ENCODE measurements at places on chromosomes 2 and 18.

DNA sequence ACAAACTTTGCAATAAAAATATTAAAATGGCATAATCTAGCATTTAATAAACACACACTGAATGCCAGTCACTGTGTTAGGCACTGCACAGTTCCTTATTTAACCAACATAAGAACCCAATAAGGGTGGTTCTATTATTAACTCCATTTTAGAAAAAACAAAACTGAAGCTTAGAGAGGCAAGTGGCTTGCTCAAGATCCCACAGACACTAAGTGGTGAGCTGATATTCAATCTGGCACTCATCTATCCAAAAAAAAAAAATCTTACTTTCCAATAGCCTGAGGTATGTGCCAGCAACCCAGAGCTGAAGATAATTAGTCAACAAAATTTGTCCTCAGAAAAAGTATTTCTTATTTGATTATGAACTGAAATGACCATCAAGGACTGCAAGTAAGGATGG is 799 bp downstream of the CYTIP start:
- no peaks in the 10 kb centered on the region for H3K4me1 ChIP-seq
- peak overlapping the region; percentile 66 for H3K4me3 ChIP-seq
- DNase-seq, result no peak
- no peaks in the 10 kb centered on the region for H3K36me3 ChIP-seq
- H3K27ac ChIP-seq, result peak overlapping the region; percentile 56

- DNase-seq, result no peak
- no peaks in the 10 kb centered on the region for H3K4me1 ChIP-seq
- H3K27ac ChIP-seq, result no peak overlapping the region
- H3K27me3 ChIP-seq, result no peaks in the 10 kb centered on the region
Measured at GRCh38 chr18:57352761-57353136, 392 bp downstream of the ST8SIA3 start.

GRCh38 chr2:68764041-68764805 is 29.6 kb downstream of the ARHGAP25 start:
- H3K4me3 ChIP-seq, result peak overlapping the region; percentile 29
- H3K27me3 ChIP-seq, result no peaks in the 10 kb centered on the region
- H3K36me3 ChIP-seq, result no peaks in the 10 kb centered on the region

GRCh38 chr2:102657770-102658169 is 38.4 kb downstream of the SLC9A2 start:
- no peak overlapping the region for H3K27ac ChIP-seq
- no peaks in the 10 kb centered on the region for H3K4me1 ChIP-seq
- no peak overlapping the region for H3K4me3 ChIP-seq
- H3K27me3 ChIP-seq, result no peaks in the 10 kb centered on the region
- no peaks in the 10 kb centered on the region for H3K36me3 ChIP-seq
- DNase-seq, result no peak

GRCh38 chr2:46179037-46179621 is 118.1 kb upstream of the EPAS1 start:
- peak; percentile 29 for DNase-seq
- no peaks in the 10 kb centered on the region for H3K27me3 ChIP-seq
- no peak overlapping the region for H3K4me3 ChIP-seq
- peaks cover 12% of the 10 kb centered on the region for H3K4me1 ChIP-seq
- no peak overlapping the region for H3K27ac ChIP-seq

- no peak for DNase-seq
- no peaks in the 10 kb centered on the region for H3K4me1 ChIP-seq
- no peak overlapping the region for H3K4me3 ChIP-seq
- H3K27ac ChIP-seq, result no peak overlapping the region
Measured at GRCh38 chr2:85846411-85846810, 42.4 kb downstream of the ST3GAL5 start.

DNA sequence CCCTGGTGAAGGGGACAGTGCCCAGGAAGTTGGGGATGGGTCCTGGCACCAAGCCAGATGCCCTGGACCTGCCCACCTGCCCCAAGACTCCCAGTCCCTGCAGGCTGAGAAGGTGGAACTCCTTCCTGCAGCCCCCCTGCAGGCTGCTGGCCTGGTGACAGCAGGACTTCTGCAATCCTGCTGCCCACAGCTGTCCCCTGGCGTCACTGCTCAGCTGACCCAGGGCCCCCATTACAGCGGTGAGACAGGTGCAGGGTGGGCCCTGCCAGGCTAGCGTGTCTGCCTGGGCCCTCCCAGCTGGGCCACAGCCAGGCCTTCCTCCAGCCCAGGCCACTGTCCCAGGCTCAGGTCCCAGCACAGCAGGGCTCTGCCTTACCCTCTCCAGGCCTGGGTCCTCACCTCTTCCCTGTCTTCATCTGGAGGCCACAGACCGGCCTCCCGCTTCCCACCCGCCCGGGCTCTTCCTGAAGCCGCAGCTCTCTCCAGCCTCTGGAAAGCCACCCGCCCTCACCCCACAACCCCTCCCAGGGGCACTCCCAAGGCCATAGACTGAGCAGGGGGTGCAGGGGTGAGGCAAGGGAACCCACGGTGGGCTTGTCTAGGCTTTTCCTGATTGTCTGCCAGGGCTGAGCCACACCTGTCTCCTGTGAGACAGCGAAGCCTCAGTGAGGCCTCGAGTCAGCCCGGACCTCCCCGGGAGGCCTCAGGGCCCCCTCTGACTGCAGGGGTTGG is 8.8 kb upstream of the ERFE start:
- H3K4me3 ChIP-seq, result no peak overlapping the region
- no peak overlapping the region for H3K27ac ChIP-seq
- no peaks in the 10 kb centered on the region for H3K4me1 ChIP-seq
- DNase-seq, result no peak

GRCh38 chr2:172285010-172285621 is 142.3 kb upstream of the ITGA6 start:
- no peak for DNase-seq
- no peak overlapping the region for H3K4me3 ChIP-seq
- no peaks in the 10 kb centered on the region for H3K36me3 ChIP-seq
- H3K27me3 ChIP-seq, result no peaks in the 10 kb centered on the region
- no peak overlapping the region for H3K27ac ChIP-seq

GRCh38 chr2:22056621-22057132 is 932.9 kb downstream of the TDRD15 start:
- no peaks in the 10 kb centered on the region for H3K36me3 ChIP-seq
- H3K4me1 ChIP-seq, result no peaks in the 10 kb centered on the region
- H3K27me3 ChIP-seq, result no peaks in the 10 kb centered on the region
- H3K27ac ChIP-seq, result no peak overlapping the region

DNA sequence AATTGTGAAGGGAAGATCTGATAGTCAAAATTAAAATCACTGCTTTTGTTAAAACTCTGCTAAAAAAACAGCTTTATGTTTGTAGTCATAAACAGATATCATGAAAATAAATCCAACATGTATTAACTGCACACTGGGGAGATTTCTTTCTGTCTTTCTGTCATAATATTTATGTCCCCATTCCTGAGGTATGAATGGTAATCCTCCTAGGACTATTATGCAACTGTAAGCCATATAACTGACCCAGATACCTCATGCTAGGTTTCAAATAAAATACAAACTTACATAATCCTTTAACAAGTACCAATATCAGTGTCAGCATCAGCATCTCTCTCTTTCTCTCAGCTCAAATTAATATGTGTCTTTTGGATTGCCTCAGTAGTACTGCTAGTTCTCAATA is 18.2 kb downstream of the IFIH1 start:
- H3K27ac ChIP-seq, result no peak overlapping the region
- no peaks in the 10 kb centered on the region for H3K4me1 ChIP-seq
- H3K4me3 ChIP-seq, result no peak overlapping the region
- DNase-seq, result no peak
- no peaks in the 10 kb centered on the region for H3K27me3 ChIP-seq
- H3K36me3 ChIP-seq, result no peaks in the 10 kb centered on the region

DNA sequence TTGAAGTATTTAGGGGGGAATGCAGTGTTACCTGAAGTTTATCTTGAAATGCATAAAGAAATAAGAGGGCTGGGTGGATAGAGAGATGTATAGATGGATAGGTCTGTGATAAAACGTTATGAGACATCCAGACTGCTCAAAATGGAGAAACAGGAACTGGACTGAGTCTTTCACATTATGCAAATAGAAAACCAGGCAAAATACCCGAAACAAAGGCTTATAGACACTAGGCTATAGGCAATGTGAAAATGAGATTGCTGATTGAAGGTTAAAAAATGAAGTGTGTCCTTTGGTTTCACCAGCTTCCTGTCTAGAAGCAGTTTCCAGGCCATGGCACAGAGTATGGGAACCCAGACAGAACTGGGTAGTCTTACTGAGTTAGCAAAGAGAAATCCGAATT is 24.9 kb upstream of the SLC3A1 start:
- H3K4me1 ChIP-seq, result no peaks in the 10 kb centered on the region
- DNase-seq, result no peak
- no peaks in the 10 kb centered on the region for H3K27me3 ChIP-seq

- no peaks in the 10 kb centered on the region for H3K36me3 ChIP-seq
- H3K27me3 ChIP-seq, result no peaks in the 10 kb centered on the region
- H3K27ac ChIP-seq, result no peak overlapping the region
- DNase-seq, result no peak
- peaks cover 28% of the 10 kb centered on the region for H3K4me1 ChIP-seq
Measured at GRCh38 chr2:151840216-151841046, 12.2 kb upstream of the ARL5A start.

- no peaks in the 10 kb centered on the region for H3K36me3 ChIP-seq
- H3K4me1 ChIP-seq, result peaks cover 4% of the 10 kb centered on the region
- peak overlapping the region; percentile 82 for H3K4me3 ChIP-seq
- DNase-seq, result no peak
- peak overlapping the region; percentile 80 for H3K27ac ChIP-seq
Measured at GRCh38 chr2:200509235-200509611, 645 bp downstream of the KCTD18 start.

GRCh38 chr2:35960596-35960995 is 395.0 kb upstream of the CRIM1 start:
- DNase-seq, result no peak
- H3K4me3 ChIP-seq, result no peak overlapping the region
- no peaks in the 10 kb centered on the region for H3K4me1 ChIP-seq
- H3K27ac ChIP-seq, result no peak overlapping the region
- H3K27me3 ChIP-seq, result no peaks in the 10 kb centered on the region

DNA sequence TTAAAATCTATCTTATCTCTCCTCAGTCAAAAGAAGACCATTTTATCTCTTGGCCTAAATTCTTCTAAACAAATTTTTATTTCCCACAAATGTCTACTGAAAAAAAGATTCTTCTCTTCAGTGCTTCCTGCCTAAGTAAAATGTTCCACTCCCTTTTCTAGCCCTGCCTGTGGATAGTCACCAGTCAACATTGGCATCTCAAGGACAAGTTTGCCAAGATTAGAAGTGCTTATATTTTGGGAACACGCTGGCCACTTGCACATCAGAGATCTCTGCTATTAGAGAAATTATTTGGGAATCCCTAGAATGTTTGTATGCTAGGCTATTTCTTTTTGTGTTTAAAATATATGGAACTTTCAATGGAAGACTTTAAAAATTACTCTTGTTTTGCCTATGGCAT is 758.2 kb upstream of the CDH7 start:
- no peaks in the 10 kb centered on the region for H3K27me3 ChIP-seq
- H3K4me1 ChIP-seq, result no peaks in the 10 kb centered on the region
- H3K27ac ChIP-seq, result no peak overlapping the region
- no peak for DNase-seq
- no peaks in the 10 kb centered on the region for H3K36me3 ChIP-seq

DNA sequence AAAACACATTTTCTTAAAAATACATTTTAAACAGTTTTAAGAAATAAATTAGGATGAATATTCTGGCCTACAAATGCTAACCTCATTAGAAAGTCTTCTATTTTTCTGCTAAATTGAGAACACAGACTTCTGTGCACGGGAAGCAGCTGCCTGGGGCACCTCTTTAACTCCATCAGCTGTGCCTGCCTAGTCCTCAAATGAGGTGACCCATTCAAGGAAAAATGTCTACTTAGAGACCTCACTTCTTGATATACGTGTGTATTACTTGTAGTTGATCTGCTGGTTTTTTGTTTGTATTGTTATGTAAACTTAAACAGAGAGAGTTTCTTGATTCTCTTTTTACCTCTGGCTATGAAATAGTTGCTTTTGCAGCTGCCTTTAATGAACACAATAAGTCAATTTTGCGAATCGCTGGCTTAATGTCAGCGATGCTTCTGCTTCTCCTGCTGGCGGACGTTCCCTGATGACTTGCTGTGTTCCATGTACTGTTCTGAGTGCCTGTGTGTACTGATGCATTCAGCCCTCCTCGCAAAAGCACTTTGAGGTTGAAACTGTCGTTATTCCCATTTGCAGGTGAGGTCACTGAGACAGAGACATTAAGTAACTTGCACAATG is 88.7 kb upstream of the TXNDC2 start:
- H3K4me3 ChIP-seq, result no peak overlapping the region
- H3K27ac ChIP-seq, result no peak overlapping the region
- H3K27me3 ChIP-seq, result no peaks in the 10 kb centered on the region

DNA sequence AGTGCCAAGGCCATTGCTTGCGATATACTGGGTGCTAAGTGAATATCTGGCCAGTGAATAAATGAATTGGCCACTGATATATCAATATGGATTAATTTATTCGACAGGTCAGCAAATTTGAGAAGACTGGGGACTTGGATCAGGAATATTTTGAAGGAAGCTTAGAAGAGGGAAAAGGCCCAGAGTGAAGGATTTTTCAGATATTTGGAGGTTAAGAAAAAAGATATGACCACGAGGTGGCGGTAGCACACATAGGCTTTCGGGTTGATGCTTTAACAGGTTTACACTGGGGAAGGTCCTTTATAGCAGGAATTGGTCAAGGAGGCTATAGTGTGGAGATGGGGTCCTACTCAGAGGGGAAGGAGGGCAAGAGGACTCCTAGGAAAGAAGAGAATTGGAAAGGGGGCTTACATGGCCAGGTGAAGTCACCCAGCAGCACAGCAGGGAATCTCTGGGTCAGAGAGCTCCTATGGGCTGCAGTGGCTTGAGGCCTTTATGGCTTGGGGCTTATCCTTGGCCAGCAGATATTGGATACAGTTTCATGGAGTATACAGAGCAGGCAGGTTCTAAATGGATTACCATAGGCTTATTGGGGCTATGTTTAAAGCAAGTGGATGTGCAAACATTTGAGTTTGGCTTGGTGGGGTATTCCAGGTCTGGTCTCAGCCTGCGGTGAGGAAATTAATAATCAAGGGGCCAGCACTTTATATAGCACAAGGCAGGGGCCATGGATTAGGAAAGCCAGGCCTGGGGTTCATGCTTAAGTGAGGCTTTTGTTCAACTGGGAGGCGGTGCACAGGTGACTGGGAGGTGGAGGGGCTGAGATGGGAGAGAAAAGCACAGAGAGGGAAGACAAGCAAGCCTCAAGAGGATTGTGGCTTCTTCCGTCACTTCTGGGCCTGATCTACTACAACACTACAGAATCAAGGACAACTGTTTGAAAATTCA is 9.7 kb downstream of the IL1RN start:
- no peak overlapping the region for H3K27ac ChIP-seq
- H3K4me3 ChIP-seq, result no peak overlapping the region
- H3K27me3 ChIP-seq, result no peaks in the 10 kb centered on the region
- H3K4me1 ChIP-seq, result no peaks in the 10 kb centered on the region
- DNase-seq, result no peak

- DNase-seq, result no peak
- no peaks in the 10 kb centered on the region for H3K36me3 ChIP-seq
- peaks cover 4% of the 10 kb centered on the region for H3K4me1 ChIP-seq
Measured at GRCh38 chr2:1556776-1557466, 143.7 kb downstream of the TPO start.

GRCh38 chr2:72862239-72862988 is 24.8 kb upstream of the SPR start:
- peak overlapping the region; percentile 44 for H3K4me3 ChIP-seq
- H3K4me1 ChIP-seq, result no peaks in the 10 kb centered on the region

All from thoracic aorta (tissue), 2 donors.